Putamen (tissue), 1 donor: ENCODE measurements at places on chromosomes 16 and 17.

DNA sequence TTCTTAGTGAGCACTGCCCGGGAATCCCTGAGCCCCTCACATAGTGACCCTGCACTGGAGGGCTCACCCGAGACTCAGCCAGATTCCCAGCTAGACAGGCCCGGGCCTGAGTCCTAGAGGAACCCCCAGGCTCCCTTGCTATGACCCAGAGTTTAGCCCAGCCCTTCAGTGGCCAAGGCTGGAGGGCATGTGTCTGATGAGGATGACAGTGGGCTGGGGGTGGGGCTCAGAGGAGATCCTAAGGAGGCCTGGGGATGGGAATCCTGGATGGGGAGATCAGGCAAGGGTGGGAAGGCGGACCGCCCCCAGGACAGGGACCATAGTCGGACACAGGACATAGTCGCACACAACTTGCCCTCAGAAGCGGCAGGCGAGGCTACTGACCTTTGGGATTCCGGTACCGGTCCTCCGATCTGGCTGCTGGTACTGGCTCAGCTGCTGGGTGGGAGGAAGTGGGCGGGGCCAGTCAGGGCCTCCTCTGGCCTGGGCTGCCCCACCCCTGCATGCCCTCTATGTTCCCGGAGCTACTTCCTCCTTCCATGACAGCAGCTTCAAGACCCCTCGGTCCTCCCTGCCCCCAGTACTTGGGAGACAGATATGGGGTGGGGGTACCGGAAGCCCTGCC, 1.1 kb downstream of the CD79B start:
- no peak for DNase-seq

GRCh38 chr16:58678716-58679115, 5.9 kb downstream of the SLC38A7 start:
- DNase-seq = peak; percentile 34

DNA sequence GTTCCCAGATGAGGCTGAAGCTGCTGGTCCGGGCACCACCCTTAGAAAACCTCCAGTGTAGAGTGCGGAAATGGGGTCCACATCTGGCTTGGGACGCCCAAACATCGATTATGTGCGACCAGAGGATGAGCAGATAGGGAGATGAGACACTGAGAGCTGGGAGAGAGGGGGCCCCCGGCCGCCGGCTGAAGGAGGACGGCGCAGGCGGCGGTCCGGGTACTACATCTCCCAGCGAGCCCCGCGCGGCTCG, 182 bp upstream of the SPECC1 start:
- DNase-seq = no peak

DNA sequence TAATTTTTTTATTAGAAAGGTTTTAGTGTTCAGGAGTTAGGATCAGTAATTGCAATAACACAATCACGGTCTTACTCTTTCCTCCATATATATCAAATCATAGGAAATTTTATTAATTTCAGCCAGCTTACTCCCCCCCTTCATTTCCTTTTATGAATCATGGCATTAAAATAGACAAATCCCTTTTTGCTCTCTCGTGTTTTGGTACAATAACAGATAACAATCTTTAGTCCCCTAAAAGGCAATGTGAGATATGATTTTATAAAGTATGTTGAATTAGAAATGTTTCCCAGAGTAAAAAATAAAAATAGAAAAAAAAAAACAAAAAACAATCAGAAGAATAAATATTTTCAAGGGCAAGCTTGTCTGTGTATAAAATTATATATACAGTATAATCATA, 42.6 kb upstream of the RHOT1 start:
- DNase-seq = no peak

GRCh38 chr17:67054011-67054591, 9.7 kb downstream of the CACNG1 start:
- no peak for DNase-seq

DNA sequence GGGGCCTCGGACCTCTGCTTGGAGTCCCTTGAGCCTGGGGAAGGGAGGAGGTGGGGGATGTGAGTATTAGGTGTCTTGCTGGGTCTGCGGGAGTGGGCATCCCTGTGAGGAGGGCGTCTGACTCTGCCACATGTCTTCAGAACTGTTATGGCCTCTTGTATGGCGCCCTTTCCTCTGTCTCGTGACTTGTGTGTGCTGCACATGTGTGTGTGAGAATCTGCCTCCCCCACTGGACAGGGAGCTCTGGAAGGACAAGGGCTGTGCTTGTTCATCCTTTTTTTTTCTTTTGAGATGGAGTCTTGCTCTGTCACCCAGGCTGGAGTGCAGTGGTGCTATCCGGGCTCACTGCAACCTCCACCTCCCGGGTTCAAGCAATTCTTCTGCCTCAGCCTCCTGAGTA, 33.4 kb downstream of the ARHGAP23 start:
- no peak for DNase-seq
